Stromal cell of bone marrow (primary cell): ENCODE measurements at places on chromosomes 5 and 9.

DNA sequence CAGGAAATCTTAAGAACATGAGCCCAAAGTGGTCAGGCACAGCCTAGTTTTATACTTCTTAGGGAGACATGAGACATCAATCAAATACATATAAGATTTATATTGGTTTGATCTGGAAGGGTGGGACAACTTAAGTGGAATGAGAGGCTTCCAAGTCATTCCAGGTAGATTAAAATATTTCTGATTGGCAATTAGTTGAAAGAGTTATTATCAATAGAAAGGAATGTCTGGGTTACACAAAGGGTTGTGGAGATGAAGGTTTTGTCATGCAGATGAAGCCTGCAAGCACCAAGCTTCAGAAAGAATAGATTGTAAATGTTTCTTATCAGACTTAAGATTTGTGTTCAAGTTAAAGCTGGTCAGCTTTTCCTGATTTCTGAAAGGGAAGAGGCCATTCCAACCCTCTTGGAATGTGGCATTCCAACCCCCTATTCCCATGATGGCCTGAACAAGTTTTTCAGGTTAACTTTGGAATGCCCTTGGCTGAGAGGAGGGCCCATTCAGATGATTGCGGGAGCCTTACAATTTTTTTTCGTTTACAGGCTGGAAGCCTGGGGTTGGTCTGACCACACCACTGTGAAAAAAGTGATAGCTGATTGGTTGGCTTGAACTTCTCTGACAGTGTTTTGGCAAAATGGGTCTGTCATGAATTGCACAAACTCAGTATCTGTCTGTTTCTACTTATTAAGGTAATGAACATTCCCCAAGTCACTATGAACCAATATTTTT, 245.6 kb upstream of the RAI14 start:
- no peak for DNase-seq

DNA sequence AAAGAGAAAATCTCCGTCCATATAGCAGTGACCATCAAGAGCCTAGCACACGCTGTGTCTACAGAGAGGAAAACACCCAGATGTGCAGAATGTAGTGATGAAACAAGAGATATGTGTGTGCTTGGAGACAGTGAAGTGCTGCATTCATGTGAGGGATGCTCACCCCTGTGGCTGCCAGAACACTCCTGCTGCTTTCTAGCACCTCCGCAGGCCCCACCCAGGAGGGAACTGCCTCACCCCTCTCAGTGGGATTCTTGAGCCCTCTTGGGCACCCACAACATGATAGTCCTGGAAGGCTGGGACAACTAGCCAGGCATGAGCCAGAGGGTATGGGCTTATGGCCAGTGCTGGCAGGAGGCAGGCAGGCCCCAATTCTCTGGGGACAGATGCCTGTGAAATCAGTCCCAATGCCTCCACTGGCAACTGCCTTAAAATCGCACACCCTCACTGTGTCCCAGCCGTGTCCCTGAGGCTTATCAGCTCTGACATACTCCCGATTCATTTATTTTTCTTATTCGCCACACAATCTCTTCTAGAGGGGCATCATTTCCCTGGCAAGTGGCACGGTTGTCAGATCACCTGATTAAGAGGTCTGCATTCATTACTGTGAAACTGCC, 73.2 kb upstream of the FSTL4 start:
- no peak for DNase-seq

DNA sequence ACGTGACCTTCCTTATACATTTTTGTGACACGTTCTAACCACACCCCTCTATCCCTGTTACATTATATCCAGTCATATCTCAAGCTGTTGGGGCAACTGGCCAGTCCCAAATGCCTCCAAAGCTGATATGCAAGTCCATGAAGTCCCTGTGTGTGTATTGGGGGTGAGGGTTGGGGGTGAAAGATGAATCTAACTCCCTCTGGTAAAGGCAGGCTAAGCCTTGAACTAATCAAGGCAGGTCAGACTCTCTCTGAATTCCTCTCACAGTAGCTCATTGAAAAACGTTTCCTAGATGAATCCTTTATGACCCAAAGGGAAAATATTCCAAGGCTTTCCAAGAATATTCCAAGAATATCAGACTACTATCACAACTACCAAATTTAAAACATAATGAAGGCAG, 174.4 kb downstream of the MUSK start:
- peak; percentile 23 for DNase-seq

- no peak for DNase-seq
Measured at GRCh38 chr9:128921881-128922763, 1.3 kb downstream of the PHYHD1 start.

- peak; percentile 89 for DNase-seq
Measured at GRCh38 chr5:135246923-135247795, 151.9 kb downstream of the MACROH2A1 start.

- DNase-seq, result peak; percentile 82
Measured at GRCh38 chr9:99357575-99357974, 135.5 kb downstream of the SEC61B start.

DNA sequence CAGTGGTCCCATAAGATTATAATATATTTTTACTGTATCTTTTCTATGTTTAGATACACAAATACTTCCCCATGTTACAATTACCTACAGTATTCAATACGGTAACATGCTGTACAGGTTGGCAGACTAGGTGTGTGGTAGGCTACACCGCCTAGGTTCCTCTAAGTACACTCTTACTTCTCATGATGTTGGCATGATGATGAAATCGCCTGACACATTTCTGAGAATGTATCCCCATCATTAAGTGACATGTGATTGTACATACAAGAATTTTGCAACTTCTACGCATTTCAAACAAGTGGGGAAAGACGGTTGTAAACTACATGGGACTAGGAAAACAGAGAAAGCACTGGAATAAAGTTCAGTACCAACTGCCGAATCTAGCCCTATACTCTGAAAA, 53.3 kb downstream of the SETX start:
- DNase-seq, result no peak

DNA sequence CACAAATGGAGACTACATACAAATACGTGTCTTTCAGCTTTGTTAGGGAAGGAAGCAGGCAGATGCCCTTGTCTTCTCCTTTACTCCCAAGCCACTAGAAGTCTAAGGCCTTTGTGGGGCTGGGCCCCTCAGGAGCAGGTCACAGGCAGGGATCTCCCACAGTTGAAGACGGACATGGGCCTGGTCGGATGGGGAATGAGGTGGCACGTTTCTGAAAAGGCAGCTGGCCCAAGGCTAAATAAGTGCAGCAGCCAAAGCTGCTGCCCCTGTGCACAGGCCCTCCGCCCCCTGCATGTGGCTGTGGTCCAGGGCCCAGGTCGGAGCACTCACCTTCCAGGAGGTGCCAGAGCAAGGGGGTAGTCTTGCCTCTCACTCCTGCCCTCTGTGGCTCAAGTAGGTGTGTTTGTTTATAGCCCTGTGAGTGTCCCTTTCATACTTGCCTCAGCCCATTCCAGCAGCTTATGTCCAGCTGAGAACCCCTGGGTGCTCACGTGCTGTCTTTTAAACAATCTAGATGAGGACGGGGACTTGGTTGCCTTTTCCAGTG, 1.8 kb downstream of the SQSTM1 start:
- no peak for DNase-seq

GRCh38 chr5:2038321-2039179, 155.8 kb upstream of the IRX4 start:
- DNase-seq, result peak; percentile 4

GRCh38 chr9:75414371-75415160, 326.3 kb downstream of the OSTF1 start:
- DNase-seq, result no peak

DNA sequence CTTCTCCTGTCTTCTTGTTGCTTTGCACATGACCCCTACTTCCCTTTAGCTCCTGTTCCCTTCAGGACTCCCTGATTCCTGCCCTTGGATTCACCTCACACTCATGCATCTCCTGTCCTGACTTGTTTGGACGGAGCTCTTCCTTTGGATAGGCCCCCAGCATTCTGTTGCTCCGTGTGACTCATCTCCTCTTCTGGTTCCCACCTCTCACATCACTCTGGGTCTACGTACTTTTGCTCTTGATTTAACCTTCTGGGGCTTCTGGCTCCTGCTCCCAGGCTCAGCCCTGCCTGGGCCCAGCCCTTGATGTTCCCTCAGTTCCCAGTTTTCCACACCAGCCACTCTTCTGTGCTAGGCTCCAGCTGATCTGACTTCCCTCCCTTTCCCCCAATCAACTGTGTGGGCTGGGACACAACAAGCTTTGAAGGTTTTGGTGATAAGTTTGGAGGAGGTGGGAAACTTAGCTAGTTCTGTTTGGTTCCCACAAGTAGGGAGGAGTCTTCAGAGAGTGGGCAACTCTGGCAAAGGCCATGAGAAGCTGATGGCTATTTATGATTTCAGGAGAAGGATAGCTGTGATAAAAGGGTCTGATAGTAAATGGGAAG, 331.5 kb downstream of the ARHGEF28 start:
- no peak for DNase-seq

GRCh38 chr5:125725691-125726090, 697.5 kb upstream of the GRAMD2B start:
- DNase-seq, result no peak

- peak; percentile 71 for DNase-seq
Measured at GRCh38 chr5:34660444-34660843, 4.3 kb downstream of the RAI14 start.

- DNase-seq, result no peak
Measured at GRCh38 chr5:81132381-81132780, 100.7 kb upstream of the CKMT2 start.

DNA sequence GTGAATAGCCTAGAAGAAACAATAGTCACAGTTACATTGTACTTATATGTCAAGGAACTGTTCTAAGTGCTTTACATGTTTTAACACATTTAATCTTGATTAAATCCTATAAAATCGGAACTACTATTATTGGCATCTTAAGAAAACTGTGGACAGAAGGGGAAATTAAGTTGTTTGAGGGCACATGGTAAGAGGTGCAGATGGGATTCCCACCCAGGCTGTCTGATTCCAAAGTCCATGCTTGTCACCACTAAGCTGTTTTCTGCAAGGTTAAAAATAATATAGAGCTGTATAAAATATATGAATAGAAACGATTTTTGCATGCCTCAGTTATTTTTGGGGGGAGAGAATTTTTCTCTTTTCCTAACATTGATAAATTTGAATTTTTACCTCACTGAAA, 194.6 kb upstream of the KLF9 start:
- no peak for DNase-seq

GRCh38 chr5:124030043-124030491, 518.1 kb downstream of the CSNK1G3 start:
- no peak for DNase-seq

DNA sequence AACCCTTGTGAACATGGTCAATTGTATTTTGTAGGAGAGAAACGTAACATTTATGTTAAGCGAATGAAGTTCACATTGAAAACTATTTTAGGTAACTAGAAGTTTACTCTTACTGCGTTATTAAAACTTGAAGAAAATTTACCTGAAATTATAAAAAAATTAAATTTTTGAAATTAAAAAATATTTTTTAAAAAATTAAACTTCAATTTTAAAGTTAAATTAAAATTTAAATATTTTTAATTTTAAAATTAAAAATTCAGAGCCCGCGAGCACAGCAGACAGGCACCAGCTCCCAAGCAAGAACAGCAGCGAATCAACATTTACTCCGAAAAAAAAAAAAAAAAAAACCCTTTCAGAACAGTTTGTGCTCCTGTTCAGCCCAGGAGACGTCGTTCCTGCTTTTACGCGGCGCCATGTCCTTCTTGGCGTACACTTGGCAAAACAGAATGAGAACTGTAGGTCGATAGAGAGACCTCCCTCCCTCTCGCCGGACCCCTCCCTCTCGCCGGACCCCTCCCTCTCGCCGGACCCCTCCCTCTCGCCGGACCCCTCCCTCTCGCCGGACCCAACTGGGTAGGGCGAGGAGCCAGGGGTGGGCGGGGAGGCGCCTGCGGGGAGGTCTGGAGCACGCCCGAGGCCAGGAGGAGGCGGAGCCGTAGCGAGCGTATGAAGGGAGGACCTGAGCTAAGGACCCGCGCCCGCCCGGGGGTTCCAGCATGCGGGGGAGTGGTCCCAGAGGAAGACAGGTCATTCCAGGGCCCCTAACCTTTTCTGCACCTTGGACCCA, 235.8 kb downstream of the ROR2 start:
- DNase-seq, result no peak

GRCh38 chr5:154479944-154480750, 2.1 kb upstream of the HAND1 start:
- DNase-seq, result no peak

DNA sequence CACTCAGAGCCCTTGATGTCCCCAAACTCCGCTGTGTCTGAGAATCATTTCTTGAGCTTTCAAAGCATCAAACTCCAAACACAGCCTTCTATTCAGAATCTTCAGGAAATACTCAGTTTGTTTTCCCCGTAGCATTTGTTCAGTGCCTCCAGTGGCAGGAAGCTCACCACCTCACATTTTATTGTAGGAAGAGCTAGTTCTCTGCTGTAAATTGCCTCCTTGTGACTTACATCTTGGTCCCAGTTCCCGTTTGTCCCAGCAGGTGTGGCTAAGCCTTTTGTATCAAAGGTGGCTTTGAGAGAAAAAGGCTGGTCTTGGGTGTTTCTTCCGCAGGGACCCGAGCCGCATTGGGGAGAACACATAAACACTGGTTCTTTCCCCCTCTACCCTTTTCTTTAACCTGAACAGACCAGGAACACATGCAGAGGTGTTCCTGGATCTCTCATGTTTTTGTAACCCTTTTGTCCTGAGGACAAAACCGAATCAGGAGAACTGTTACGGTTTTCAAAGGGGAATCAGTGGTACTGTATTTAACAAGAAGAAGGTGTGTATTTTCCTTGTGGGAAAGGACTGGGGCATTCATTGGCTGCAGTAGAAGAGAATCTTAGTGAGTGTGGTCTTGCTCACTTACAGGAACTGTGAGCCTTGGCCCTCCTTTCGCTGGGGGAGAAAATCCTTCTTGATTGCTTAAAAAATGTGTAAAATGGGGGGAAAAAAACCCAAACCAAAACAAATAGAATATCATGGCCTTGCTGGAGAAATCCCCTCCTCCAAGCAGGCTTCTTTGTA, 1.9 kb downstream of the OSMR start:
- DNase-seq, result no peak

DNA sequence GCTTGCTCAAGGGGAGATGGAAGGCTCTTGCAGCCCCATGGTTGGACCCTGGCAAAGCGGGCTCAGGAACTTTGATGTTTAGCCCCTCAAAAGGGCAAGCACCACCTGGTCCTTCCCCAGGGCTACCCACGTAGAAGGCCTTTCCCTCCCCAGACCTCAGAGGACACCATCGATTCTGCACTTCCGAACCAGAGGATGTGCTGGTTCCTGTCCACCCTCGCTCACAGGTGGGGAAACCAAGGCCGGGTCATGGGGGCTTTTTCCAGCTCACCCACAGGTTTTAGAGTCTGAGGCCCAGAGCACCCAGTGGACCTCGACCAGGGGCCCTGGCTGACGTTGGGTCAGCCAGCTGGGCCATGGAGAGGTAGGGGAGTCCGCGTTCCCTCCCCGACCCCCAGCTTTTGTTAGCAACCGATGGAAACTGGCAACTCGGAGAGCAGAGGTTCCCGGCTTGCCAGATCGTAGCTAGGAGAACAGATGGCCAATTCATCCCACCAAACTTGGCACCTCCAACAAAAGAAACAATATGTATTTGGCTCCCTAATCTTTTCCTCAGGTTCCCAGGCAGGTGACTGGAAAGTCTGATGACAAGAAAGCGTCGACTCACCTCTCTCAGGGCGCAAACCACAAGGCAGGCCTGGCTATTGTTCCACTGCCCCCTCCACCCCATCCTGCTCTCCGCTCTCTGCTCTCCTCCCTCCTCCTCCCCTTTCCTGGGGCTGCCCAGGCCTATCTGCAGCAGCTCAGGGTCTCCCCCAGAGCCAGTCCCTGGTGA, 167.6 kb upstream of the SMIM23 start:
- DNase-seq, result no peak
